ENCODE measurements at places on chromosomes 13 and 19. TPM values are rescaled to one million over a fixed set of nuclear protein-coding genes. Genes with fewer than 3 reads are reported as not detected.
A peak's percentile ranks its signal among the peaks of the same experiment; 100 is the strongest.

DNA sequence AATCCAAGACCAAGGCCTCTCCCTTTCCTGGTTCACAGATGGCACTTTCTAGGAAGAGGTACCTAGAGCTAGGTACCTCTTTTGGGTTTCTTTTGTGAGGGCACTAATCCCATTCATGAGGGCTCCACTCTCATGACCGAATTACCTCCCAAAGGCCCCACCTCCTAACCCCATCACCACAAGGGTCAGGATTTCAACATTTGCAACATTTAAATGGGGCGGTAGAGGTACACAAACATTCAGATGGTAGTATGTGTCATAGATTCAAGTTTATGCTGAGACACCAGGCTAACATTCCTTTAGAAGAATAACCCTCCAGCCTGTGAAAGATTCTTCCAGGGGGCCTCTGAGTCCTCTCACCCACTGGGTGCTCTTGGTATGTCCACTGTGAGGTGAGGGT lies 116.3 kb downstream of the FOXO1 start:
- H3K27ac ChIP-seq: peak overlapping the region; percentile 4
- H3K36me3 ChIP-seq: no peaks in the 10 kb centered on the region
- H3K4me3 ChIP-seq: no peak overlapping the region
- H3K4me1 ChIP-seq: peaks cover 17% of the 10 kb centered on the region
- no peaks in the 10 kb centered on the region for H3K27me3 ChIP-seq

- H3K27me3 ChIP-seq: no peaks in the 10 kb centered on the region
- H3K4me3 ChIP-seq: no peak overlapping the region
- H3K4me1 ChIP-seq: no peaks in the 10 kb centered on the region
- peaks cover 43% of the 10 kb centered on the region for H3K36me3 ChIP-seq
- no peak overlapping the region for H3K27ac ChIP-seq
- DNase-seq: no peak
These were observed 13.4 kb upstream of the EEF1AKMT1 start for GRCh38 chr13:20787180-20787579.

The FPR1 gene
- polyA plus RNA-seq: 0.24 TPM

The RASGRP4 gene
- polyA plus RNA-seq: 0.14 TPM

The SLC25A41 gene
- not detected for polyA plus RNA-seq

Measured in naive thymus-derived CD4-positive, alpha-beta T cell (primary cell).